CD4-positive, alpha-beta T cell treated with Interferon gamma for 1 hour (primary cell): ENCODE measurements at places on chromosomes 12 and 14.

- DNase-seq = no peak
Measured at GRCh38 chr12:32419520-32419960, 20.2 kb downstream of the FGD4 start.

GRCh38 chr14:88831284-88831683, 6.8 kb downstream of the TTC8 start:
- no peak for DNase-seq

GRCh38 chr12:110790301-110790700, 47.6 kb upstream of the PPP1CC start:
- DNase-seq = no peak

DNA sequence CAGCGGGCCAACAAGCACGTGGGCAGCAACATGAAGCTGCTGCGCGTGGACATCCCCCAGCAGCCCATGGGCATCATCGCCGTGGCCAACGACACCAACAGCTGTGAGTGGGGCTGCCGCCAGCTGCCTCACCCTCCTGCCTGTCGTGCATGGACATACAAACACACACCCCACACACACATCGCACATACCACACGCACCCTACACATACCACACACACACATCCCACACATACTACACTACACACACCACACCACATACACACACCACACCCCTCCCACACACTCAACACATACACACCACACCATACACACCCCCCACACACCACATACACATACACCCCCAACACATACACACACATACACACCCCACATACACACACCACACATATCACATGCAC, 25.2 kb upstream of the NXPH4 start:
- no peak for DNase-seq

DNA sequence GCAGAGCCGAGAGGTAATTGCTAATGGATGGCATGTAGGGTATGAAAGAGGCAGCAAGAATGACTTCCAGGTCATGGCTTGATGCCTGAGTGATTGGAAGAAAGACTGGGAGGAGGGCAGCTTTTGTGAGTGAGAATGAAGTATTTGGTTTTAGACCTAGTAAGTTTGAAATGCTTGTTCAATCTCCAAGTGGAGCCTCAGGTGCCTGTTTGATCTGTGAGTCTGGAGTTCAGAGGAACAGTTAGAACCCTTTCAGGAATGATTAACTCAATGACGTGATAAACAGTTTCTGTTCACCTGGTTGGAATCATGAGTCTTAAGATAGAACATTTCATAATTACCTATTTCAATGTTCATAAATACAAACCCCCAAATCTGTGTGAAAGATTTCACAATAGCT, 10.4 kb downstream of the KCNJ8 start:
- no peak for DNase-seq

GRCh38 chr12:19273482-19274330, 144.2 kb downstream of the PLEKHA5 start:
- peak; percentile 39 for DNase-seq

DNA sequence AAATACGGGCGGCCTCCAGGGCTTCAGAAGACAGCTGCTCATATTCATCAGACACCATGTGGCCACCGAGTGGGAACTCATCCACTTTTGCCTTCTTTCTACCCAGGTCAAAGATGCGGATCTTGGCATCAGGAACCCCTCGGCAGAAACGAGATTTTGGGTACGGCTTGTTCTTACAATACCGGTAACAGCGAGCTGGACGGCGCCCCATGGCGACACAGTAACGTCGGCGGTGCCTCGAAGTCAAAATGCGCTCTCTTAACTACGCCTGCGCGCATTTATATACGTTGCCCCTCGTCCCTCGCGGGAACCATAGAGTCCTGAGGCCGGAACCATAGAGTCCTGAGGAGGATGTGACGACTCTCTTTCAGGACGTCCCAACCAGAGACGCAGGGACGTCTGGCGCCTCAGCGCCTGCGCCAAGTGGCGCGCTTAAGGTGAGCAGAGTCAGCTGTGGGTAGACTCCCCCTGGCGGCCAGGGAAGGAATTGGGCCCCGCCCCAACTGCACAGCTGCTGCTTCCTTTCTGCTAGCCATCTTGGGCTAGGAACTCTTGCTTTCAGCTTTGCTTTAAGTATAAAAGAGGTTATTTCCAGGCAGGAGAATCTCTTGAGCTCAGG, at the start of gene RPL10L:
Gene RPL10L, minus strand, starts transcription at position 256 of the 619 bp plus-strand sequence. Its CDS starts 45 bp downstream, at position 211.
- DNase-seq = no peak

- peak; percentile 70 for DNase-seq
Measured at GRCh38 chr14:100341301-100342031, 18.3 kb downstream of the SLC25A47 start.

GRCh38 chr14:103856607-103857006, 9.2 kb upstream of the PPP1R13B start:
- DNase-seq = no peak

GRCh38 chr14:92426237-92426636, 87.3 kb upstream of the RIN3 start:
- no peak for DNase-seq

GRCh38 chr14:61598980-61599379, 96.3 kb upstream of the HIF1A start:
- no peak for DNase-seq

DNA sequence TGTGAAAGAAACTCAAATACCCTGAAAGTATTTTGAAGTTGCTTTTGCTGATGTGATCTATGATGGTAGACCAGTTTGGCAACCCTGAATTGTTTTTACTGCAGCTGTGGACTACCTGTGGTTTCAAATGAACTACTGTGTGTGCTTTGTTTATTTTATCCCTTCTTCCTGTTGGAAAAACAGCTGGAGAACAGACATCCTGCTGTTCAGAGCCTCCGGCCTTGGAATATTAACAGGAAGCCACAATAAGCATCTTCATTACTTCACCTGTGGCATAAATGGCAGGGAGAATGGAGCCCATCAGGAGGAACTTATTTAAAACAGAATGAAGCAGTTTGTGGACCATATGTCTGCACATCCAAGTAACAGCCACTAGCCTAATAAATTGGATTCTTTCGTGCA, 104.8 kb downstream of the DUSP6 start:
- DNase-seq = no peak

DNA sequence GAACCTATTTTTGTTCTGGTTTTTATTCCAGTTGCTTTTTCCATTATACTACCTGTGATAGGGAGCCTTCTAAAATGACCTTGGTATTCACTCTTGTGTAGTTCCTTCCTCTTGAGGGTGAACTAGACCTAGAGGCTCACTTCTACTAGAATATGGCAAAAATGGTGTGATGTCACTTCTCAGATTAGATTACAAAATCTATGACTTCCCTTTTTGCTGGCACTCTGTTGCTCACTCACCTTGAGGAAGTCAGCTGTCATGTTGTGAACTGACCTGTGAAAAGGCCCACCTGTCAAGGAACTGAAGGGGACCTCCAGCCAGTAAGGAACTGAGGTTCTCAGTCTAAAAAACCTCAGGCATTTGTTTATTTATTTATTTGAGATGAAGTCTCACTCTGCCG, 5.7 kb downstream of the MIPOL1 start:
- DNase-seq = no peak

DNA sequence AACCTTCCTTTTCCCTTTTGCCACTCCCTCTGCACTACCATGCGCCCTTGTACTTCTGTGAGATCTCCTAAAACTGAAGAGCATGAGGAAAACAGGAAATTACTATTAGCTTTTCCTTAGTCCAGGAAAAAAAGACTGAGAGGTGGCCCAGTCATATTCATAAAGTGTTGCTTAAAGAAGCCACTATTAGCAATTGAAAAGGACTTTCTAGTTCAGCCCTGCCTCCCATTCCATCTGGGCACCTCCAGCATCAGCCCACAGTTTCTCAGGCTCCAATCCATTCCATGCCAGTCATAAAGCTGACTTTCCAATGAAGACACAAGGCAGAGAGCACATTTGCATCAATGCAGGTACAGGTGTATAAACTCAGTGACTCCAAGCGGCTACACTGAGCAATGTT, 19.9 kb upstream of the AMIGO2 start:
- no peak for DNase-seq

DNA sequence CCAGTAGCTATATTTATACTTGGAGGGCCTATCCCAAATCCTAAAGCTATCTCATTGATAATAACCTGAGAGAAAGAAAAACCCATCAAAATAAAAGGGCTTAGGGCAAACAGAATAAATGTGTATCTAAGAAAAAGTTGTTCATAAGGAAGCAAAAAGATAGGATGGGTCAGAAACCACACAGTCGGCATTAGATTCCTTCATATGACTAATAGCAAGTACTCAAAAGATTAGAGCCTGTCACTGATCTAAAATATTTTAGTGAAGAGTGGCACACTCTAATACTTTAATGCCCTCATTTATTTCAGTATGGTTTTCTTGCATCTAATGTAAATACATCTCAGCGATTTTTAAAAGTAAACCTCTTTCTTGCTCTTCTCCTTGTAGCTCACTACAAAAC, 17.1 kb upstream of the NAV3 start:
- no peak for DNase-seq

GRCh38 chr14:92994131-92994676, 71.3 kb downstream of the CHGA start:
- no peak for DNase-seq

- no peak for DNase-seq
Measured at GRCh38 chr14:59215322-59215721, 26.9 kb downstream of the DAAM1 start.

- no peak for DNase-seq
Measured at GRCh38 chr14:100767788-100768536, 41.3 kb downstream of the DLK1 start.

DNA sequence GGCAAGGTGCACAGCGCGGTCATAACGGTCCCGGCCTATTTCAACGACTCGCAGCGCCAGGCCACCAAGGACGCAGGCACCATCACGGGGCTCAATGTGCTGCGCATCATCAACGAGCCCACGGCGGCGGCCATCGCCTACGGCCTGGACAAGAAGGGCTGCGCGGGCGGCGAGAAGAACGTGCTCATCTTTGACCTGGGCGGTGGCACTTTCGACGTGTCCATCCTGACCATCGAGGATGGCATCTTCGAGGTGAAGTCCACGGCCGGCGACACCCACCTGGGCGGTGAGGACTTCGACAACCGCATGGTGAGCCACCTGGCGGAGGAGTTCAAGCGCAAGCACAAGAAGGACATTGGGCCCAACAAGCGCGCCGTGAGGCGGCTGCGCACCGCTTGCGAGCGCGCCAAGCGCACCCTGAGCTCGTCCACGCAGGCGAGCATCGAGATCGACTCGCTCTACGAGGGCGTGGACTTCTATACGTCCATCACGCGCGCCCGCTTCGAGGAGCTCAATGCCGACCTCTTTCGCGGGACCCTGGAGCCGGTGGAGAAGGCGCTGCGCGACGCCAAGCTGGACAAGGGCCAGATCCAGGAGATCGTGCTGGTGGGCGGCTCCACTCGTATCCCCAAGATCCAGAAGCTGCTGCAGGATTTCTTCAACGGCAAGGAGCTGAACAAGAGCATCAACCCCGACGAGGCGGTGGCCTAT, 875 bp downstream of the HSPA2 start:
- DNase-seq = no peak

DNA sequence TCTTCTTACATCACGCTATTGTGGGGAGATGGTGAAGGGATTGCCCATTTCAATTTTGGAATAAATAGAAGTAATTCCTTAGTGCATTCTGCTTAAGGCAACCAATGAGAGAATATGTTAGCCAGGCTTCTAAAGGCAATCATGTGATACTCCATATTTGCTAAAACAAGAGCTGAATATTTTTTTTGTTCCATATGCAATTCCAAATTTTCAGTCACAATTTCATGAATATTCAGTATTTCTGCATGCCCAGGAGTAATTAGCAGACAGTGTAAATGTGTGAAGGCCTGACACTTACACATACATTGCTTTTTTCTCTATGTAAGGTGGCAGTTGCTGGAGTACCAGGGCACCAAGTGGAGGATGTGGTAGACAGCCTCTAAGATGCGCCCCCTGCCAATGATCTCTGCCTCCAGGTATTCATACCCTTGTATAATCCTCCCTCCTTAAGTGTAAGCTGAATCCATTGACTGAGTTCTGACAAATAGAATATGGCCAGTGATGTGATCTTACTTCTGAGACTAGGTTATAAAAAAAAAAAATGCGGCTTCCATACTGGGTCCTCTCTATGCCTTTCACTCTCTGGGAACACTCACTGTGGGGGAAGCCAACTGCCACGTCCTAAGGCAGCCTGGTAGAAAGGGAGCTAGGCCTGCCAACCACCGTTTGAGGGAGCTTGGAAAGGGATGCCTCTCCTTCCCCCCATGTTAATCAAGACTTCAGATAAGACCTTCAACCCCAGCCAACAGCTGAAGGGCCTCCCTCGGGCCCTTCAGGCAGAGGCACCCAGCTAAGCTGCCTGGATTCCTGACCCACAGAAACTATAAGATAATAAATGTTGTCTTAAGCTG, 62.7 kb upstream of the PTGR2 start:
- no peak for DNase-seq

GRCh38 chr14:36580141-36580855, 2.1 kb downstream of the NKX2-8 start:
- no peak for DNase-seq

DNA sequence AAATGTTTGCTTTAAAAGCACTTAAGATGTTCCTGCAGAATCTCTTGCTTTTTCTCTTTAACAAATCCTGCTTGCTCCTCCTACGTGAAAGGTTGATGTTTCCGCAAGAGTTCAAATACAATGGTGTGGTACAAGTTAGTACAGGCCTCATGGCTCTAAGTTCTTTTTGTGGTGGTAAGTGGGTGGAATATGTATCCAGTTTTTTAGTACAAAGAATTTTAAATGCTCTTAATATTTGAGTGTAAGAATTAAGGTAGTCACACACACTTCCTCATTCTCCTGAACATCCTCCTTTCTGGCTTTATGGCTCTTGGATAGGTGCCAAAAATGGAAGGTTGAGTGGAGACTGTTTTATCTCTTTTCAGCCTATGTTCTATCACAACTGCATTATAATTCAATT, 1.8 kb downstream of the OTOGL start:
- no peak for DNase-seq

- DNase-seq = no peak
Measured at GRCh38 chr14:95234426-95234825, 77.1 kb upstream of the DICER1 start.

DNA sequence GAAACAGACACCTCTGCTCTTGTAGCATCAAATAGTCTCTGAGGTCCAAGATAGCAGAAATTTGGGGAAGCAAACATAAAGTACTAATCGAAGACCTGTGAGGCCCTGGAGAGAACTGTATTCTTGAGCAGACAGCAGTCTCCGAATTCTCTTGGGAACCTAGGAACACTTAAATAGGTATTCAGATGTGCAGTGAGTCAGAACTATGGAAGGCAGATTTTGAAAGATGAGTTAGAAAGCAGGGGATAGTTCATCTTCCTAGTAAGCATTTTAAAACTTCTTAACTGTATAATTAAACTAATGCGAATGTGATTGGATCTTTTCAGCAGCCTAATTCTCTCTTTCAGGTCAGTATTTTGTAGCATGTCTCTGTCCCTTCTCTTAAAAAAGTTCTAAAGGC, 30.6 kb downstream of the NAA30 start:
- no peak for DNase-seq

GRCh38 chr12:52190860-52191729, 719 bp downstream of the KRT80 start:
- DNase-seq = no peak

GRCh38 chr14:38225946-38226345, 18.2 kb downstream of the SSTR1 start:
- no peak for DNase-seq
